ENCODE measurements at places on chromosomes 12 and 14.

- DNase-seq = no peak
Observed at GRCh38 chr12:27578689-27579372, 54.8 kb downstream of the PPFIBP1 start.

- no peak for DNase-seq
Observed at GRCh38 chr14:45587142-45587541, 334.1 kb upstream of the MIS18BP1 start.

DNA sequence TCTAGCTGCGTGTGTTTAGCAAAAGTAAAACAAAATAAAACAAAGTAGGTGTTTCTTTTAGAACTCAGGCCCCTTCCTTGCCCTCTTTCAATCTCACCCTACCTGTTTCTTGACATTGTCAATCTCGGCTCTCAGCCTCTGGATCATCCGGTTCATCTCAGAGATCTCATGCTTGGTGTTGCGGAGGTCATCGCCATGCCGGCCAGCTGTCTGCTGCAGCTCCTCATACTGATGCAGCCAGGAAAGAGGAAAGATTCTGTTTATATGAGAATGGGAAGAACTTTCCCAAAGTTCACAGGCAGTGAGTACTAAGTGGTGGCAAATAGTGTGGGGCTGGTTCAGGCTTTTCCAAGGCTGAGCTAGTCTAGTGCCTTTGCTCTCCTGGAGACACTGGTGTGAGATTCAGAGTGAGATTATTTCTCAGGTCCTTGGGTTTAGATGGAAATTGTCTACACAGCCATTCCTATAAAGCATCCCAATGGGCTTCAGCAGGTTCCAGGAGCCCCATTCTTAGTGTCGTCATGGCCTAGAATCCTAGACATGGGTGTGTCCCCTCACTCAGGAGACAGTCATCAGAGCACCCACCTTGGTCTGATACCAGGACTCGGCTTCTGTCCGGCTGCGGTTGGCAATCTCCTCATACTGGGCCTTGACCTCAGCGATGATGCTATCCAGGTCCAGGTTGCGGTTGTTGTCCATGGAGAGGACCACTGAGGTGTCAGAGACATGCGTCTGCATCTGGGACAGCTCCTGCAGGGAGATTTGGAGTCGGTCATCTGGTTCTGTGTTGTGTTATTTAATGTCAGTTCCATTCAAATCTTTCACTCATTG is 3.0 kb downstream of the KRT5 start:
- no peak for DNase-seq

GRCh38 chr12:102438827-102439210 is 41.5 kb downstream of the IGF1 start:
- DNase-seq = no peak

DNA sequence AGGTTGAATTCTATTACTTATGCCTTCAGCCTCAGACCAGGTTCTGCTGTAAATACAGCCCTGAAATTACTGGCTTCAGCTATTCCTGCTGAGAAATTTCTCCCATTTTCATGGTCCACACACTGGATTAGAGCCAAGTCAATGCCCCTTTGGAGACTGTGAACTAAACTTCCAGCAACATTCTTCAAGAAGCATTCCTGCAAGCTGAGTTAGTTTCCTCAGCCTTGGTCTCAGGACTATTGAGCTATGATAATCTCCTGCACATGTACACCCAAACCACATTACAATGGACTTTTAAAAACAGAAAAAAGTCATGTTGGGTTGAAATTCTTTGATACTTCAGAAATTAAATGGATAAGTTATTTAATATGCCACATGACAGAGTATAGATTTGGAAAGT is 58.0 kb upstream of the AVPR1A start:
- no peak for DNase-seq

DNA sequence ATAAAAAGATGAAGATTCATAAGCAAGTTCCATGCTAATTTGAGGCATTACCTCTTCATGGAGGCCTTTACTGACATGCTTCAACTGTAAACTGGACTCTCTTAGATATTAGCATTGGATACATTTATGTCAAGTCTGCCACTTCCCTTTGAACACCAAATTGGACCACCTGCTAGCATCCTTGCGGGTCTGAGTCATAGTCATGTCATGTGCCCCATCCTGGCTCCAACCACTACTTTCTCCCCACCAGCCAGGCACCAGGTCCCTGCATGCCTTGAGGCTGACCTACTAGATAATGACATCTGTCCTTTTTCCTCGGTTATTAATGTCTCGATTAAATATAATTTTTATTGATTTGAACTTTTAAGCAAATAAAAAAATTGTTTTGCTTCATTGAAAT is 32.9 kb upstream of the EEA1 start:
- DNase-seq = no peak

- DNase-seq = no peak
Observed at GRCh38 chr12:11862798-11863197, 207.9 kb upstream of the BCL2L14 start.

GRCh38 chr12:25052196-25052913 is 103.5 kb upstream of the BCAT1 start:
- DNase-seq = peak; percentile 77

DNA sequence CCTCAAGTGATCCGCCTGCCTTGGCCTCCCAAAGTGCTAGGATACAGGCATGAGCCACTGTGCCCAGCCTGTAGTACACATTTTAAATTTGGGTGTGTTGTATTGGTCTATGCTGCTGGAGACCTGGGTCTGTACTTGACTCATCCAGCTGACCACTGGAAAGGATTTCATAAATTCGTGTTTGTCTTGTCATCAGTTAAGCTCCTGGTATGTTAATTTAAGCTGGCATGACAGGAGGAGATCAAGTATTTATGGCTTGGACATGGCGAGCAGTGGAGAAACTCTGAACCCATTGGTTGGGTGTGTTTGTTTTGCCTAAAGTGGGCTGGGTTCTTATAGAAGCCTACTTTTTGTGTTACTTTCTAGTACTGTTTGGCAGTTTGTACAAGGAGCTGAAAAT is 24.2 kb downstream of the YY1 start:
- no peak for DNase-seq

GRCh38 chr14:70059545-70059944 is 129.2 kb downstream of the SLC8A3 start:
- DNase-seq = no peak

DNA sequence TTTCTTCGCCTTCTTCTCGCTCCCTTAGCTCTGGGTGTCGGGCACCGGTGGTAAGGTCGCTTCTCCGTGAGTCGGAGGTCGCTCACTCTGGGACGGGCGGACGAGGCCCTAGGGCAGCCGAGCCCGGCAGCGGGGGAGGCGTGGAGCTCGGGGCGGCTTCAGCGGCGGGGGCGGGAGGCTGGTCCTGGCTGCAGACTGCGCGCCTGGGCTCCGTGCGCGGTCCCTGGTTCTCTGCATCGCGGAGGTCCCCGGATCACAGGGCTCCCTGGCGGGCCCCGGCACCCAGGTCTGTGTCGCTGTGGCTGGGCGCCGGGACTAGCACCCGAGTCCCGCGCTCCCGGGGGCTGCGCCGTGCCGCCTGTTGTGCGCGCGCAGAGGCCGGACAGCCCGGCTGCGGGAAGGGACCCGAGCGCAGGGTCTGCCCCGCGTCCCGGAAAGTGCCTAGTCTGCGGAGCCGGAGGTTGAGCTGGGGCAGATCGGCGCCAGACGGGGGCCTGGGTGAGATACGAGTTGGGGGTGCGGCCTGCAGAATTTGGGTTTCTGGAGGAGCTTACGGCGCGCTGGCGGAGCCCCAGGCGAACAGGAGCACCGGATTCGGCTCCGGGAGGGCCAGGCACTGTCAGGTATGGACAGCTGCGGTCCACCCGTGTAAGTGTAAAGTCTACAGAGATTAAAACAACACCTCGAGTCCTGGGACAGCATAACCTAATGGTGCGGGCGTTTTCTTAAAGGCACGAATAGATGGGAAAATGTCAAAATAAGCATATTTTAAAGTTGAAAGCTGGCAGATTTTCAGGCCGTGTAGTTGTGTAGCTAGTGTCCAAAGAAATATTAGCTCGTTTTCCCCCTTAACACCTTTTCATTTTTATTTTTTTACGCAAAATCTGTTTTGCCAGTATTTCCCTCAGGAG is 713 bp downstream of the FRMD6 start:
- DNase-seq = peak; percentile 47

GRCh38 chr12:101653030-101653429 is 44.4 kb upstream of the CHPT1 start:
- DNase-seq = no peak

GRCh38 chr12:109713187-109714070 is at the start of gene FAM222A:
TSS of gene FAM222A (plus strand) at chr12:109713825. CDS start at chr12:109744147, 30,322 bp downstream.
- peak; percentile 96 for DNase-seq

DNA sequence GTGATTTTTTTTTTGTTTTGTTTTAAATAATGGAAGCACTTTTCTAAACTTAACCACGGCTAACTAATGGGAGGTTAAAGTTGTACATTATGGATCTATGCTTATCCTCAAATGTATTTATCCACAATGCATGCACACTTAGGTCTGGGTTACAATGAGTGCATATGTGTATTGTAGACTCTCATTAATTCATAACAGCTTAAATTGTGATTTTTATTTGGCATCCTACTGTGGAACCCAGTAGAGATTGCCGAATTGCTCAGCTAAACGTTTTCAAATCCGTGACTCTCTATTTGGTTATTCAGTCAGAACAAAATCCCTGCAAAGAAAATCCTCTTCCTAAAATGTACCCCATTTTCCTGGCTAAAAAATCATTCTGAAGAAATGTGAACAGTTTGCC is 244.0 kb downstream of the SLC25A21 start:
- no peak for DNase-seq

DNA sequence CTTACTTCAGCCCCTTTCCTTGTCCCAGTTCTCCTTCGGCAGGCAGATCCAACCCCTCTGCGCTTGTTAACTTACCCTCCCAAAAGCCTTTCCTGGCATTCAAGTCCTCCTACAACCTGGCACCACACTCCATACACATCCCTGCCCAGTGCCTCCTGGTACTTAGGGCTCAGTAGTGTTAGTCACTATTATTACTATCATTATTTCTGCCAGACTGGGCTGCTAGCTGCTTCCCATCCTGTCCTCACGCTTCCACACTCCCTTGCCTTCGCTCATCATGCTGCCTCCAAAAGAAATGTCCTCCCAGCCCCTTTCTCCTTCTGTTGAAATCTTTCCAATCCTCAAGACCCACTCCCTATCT is 1.6 kb upstream of the HDAC7 start:
- DNase-seq = no peak

GRCh38 chr12:95963096-95963495 is 20.0 kb downstream of the AMDHD1 start:
- no peak for DNase-seq

DNA sequence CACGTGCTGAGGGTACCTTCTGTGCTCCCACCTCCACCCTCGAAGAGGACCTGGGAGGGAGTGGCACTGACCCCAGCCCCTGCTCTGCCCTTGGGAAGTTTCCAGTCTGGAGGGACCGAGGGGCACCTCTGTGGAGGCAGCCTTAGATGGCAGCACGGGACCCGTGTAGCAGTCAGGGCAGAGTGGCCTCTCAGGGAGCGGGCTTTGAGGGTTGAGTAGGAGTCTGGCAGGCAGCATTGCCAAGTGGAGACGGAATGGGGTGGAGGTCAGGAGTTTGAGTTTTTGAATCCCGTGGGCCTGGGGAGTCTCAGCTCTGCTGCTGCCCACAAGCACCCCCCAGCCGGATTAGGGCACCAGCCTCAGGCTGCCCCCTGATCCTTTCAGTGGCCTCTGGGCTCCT is 21.6 kb downstream of the KIF26A start:
- no peak for DNase-seq

DNA sequence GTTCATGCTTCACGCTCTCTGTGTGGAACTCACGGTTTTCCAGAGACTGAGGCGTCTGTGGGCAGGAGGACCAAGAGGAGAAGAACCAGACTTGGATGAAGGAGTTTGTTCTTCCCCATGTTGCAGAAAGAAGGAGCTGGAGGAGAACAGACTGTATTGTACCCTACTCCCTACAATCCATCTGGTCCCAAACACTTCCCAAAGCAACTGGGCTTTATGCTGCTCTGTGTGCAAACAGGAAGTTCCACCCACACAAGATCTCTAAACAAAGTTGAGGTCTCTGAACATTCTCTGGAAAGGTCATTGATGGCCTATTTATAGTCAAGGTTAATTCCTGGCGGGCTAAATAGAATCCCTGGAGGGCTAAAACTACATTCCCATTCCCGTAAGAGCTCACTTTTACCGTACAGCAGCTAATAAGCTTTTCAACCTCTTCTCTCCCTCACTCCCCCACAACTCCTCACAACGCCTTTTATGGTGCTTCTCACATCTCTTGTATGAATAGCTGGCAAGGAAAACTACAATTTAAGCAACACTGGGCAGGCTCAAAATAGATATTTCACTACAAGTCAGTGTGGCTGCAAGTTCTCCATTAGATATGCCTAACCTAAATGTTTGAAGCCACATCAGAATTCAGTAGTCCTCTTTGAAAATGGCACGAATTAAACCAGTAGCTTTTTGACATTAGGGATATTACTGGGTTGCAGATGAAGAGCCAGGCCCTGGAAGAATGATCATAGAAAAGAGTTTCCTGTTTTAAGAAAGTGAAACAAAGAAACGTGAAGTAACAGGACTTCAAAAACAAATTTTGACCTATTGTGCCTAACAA is at the start of gene A2M:
Gene A2M, minus strand, starts transcription at position 189 of the 829 bp plus-strand sequence. Its CDS starts 70 bp downstream, at position 119.
- DNase-seq = no peak

GRCh38 chr12:73460212-73460611 is 1077.4 kb upstream of the ATXN7L3B start:
- DNase-seq = no peak

GRCh38 chr14:61889914-61890351 is 127.7 kb downstream of the SNAPC1 start:
- DNase-seq = peak; percentile 74

GRCh38 chr12:1162081-1162760 is 171.2 kb downstream of the ERC1 start:
- DNase-seq = no peak

Data from activated CD4-positive, alpha-beta T cell treated with anti-CD3 and anti-CD28 coated beads, Interleukin-2, amount 50 U/mL, for 16 hours (primary cell).